NCI-H446 treated with DMSO at 0.1 percent for 48 hours (cell line): ENCODE measurements at places on chromosomes 5 and 9.
A peak's percentile ranks its signal among the peaks of the same experiment; 100 is the strongest.

GRCh38 chr5:64746446-64746845, 22.0 kb downstream of the SREK1IP1 start:
- DNase-seq: no peak

- no peak for DNase-seq
Measured at GRCh38 chr9:130207241-130207992, 35.2 kb downstream of the NCS1 start.

- no peak for DNase-seq
Measured at GRCh38 chr5:62902126-62902525, 323.5 kb downstream of the LRRC70 start.

- no peak for DNase-seq
Measured at GRCh38 chr9:76591256-76591950, 132.4 kb downstream of the GCNT1 start.

DNA sequence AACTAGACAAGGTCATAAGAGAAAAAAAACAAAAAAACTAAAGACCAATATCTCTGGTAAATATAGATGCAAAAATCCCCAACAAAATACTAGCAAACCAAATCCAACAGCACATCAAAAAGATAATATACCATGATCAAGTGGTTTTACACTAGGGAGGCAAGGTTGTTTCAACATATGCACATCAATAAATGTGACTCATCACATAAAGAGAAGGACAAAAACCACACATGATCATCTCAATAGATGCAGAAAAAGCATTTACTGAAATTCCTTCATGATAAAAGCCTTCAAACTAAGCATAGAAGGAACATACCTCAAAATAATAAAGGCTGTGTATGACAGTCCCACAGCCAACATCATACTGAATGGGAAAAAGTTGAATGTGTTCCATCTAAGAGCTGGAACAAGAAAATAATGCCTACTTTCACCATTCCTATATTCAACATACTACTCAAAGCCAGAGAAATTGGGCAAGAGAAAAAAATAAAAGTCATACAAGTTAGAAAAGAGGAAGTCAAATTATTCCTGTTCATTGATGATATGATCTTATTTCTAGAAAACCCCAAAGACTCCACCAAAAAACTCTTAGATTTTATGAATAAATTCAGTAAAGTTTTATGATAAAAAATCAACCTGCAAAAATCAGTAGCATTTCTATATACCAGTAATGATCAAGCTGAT, 72.2 kb upstream of the FAM169A start:
- no peak for DNase-seq

- no peak for DNase-seq
Measured at GRCh38 chr9:113542741-113543140, 79.2 kb downstream of the RGS3 start.

DNA sequence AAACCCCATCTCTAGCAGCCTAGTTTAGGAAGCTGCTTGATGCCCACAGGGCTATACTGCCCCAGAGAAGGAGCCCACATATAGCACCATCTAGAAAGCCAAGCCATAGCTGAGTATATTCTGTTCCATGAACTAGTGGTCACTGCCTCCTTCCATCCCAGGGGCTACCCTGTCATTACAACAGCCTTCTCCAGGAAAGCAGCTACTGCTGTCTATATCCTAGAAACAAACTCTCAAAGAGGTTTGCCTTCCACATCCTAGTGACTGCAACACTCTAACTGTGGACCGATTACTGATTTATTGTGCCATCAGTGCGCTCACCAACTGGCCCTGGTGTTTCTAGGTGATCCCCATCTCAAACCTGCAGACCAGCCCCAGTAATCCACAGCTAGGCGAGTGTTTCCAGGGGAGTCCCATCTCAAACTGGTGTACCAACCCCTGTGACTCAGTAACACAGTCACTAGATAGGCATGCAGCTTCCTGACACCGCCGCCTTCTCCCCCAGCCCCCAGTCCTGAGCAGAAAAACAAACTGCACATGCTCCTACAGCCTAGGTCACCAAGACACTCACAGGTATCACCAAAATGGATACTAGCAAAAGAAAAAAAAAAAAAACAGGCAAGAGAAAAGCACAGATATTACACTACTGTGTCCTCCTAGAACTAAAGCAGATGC, 14.8 kb downstream of the SPTLC1 start:
- no peak for DNase-seq

- no peak for DNase-seq
Measured at GRCh38 chr5:67674159-67674655, 477.6 kb upstream of the CD180 start.

DNA sequence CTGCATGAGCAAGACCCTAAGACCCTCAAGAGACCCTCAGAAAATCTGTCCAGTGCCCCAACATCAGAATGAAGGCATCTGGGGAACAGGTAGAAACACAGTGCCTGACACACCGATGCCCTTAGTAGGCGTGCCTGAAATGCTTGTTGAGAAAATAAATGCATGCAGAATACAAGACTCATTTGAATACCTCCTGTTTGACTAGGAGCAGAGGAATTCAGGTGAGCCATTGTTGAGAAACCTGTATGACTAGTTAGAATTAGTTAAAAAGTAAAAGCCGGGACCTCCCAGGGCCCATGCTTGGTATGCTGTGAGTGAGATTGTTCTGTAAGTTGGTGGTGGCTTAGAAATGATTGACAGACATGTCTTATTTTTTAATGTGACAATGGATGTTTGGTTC, 55.0 kb downstream of the WWC1 start:
- no peak for DNase-seq

DNA sequence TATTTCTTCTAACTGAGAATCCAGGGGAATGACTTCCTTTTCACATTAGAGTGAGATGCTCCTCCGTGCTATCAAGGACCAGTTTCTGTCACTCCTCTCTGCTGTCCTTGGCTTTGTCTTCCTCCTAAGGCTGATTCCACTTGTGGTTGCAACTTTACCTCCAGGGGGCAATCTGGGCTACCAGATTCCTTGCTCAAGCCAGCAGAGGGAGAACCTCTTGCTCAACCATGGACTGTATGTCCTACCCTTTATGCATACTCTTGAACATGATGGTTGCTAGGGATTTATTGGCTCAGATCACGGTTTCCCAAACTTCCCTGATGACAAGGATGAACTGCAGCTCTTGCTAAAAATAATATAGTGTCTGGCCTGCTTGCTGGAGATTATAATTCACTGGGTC, 24.0 kb downstream of the NNT start:
- DNase-seq: peak; percentile 41

GRCh38 chr5:43429016-43429415, 16.8 kb upstream of the CCL28 start:
- no peak for DNase-seq

GRCh38 chr9:78014776-78015175, 16.8 kb downstream of the GNAQ start:
- no peak for DNase-seq

DNA sequence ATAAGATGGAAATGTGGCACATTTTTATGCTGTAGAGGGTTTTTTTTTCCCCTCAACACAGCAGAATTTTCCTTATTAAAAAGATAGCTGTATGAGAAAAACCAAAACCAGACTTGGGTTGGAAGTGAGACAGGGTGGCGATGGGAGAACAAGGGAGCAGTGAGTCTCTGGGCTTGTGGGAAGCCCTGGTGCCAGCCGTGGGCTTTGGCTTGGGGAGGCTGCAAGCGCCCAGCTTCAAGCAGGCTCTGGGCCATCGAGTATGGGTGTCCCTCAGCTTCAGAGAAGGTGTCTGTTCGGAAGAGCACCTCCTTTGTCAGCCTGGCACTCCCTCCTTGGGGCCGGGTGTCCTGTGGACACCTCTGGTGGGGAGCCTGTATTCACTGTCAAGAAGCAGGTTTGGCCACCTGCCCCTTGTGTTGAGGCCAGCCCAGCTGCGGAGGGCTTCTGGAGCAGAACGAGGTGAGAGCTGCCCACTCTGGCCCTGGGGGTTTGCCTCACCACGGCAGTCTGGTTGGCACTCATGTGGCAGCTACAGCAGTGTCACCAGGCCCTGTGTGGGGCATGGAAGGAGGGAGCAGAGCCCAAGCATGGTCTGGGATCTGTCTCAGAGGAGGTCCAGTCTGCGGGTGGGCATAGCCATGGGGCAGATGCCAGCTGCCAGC, 37.6 kb upstream of the ANGPTL2 start:
- DNase-seq: no peak

- no peak for DNase-seq
Measured at GRCh38 chr5:170638454-170639220, 134.8 kb downstream of the KCNIP1 start.

- peak; percentile 79 for DNase-seq
Measured at GRCh38 chr9:15697446-15697851, 144.6 kb downstream of the CCDC171 start.

DNA sequence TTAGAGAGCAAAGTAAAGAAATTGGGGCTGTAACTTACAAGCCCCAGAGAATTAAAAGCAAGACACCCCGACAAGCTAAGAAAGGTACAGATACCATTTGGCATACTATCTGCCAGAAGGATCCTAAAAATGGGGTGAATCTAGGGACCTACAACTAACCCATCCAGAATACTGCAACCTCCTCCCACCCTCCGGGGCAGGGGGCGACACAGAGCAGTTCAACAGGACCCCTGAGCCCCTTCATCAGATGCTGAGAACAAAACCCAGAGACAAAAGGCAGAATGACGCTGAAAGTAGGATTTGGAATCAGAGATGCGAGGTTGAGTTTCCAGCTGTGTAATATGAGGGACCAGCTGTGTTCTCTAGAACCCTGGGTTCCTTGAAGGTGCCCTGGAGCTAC, 71.2 kb downstream of the EPB41L4B start:
- DNase-seq: no peak

DNA sequence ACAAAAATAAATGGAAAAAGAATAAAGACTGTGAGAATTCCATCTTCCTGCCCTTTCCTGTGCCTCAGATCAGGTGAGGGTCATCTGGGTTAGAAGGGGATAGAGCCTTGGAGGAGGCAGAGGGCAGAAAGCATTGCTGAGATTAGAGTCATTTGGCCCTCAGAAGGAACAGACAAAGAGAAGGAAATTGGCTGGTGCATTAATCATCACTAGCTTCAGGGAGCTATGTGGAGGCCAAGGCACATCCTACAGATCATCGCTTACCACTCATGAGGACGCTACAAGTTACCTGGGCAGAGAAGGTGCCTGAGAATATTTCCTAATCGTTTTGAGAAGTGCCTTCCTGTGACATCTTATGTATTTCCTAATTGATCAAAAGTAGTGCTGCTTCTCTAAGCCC, 74.5 kb downstream of the C7 start:
- no peak for DNase-seq

DNA sequence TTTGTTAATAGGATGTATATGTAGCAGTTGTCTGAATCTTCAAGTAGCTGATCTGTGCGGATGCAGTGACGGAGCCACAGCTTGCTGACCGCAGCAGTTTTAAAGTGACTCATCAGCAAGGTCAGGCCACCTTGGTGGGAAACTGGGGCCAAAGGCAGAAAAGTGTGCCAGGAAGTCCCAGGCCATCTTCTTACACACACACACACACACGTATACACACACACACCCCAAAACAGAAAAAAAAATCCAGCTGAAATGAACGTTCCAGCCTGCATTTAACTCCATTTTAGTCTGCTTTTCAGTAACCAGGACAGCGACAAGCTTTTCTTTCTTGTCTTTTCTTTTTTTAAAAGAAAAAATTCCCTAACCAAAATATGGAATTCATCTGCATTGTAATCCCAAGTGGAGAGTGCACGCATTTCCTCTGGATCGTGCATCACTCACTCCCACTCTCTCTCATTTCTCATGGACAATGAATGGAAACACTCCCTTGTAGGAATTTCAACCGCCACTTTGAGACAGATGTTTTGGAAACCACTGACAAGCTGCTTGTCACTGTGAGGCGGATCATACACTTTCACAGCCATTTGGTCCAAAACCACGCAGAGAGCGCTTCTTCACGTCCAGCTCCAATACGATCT, 103.9 kb downstream of the LHFPL2 start:
- DNase-seq: no peak

GRCh38 chr5:143733665-143734455, 78.1 kb upstream of the HMHB1 start:
- DNase-seq: no peak

DNA sequence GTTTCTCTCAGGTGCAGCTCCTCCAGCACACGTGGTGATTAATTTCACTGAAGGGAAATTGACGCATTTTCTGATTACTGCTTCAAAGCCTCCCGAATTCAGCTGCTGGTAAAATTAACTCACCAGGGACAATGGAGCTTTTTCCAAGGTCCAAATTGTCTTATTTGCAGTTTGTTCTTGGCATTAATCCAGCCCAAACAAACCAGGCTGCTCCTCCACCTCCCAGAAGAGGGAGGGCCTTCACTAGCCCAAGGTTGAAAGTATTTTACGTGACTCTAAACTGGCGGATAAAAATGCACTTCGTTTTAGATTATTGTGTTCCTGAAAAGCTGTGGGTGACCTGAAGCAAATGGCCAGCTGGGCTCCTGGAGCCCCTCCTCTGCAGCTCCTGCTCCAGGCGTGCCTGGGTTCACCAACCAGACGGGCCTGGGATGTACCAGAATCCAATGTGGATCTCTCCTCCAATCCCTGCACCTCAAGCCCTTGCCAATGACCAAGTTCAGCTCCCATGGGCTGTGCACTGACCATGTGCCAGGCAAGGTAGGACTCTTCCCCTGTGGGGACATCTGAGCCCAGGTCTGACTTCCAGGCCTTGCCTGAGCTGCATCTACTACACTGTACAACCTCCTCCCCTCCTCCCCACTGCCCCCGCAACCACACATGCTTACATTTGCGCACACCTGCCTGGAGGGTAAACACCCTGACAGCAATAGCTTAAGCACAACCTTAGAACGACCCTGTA, 193.4 kb downstream of the CDK5RAP2 start:
- no peak for DNase-seq

DNA sequence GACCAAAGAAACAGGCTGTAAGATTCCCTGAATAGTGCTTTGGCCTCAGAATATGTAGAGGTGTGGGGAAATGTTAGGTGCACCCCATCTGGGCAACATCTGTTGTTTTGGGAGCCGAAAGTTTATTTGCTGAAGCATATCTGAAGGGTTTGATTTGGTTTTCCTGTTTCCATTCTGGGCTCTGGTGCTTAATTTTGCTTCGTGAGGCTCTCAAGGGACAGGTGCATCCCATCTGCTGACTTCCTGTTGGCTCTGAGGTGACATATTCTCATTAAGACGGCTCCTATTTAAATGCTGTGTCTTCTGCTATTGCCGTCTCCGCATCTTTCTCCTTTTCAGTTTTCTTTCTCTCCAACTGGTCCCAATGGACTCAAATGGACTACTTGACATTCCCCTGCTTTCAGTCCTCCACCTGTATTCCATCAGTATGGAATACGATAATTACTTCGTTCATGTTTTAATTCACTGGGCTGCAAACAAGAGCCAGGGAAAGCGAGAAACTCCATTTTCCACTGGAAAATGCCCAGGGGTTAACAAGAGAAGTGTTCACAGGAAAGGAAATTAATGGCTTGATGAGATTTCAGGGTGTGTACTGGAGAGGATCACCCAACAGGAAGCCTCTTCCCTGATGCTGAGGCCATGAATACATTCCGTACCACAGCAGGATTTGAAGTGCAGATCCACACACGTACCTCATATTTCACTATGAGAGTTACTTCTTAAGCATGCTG, 104.0 kb downstream of the MTX3 start:
- DNase-seq: no peak

- no peak for DNase-seq
Measured at GRCh38 chr9:6965566-6965965, 207.8 kb downstream of the KDM4C start.
